ENCODE measurements at places on chromosomes 13 and 19.

DNA sequence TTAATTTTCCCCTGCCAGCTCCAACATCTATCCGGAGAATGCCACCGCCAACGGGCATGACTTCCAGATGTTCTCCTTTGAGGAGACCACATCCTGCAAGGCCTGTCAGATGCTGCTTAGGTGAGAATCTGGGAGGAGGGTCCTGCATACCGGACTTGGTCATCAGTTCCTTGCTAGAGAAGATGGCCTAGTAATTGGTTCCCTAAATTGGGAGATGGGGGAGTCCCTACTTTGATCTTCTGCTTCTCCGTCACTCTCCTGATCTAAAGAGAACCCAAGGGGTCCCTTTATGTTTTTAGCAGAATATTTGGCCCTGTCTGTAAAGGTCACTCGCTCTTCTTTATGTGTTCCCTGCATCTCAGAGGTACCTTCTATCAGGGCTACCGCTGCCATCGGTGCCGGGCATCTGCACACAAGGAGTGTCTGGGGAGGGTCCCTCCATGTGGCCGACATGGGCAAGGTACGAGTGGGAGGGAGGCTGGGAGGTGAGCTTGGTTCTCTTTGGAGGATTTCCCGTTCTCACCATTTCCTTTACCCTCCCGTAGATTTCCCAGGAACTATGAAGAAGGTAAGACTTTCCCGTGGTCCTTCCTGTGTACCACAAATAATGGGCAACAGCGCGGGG is 54.1 kb upstream of the ADGRE1 start:
- DNase-seq = no peak

GRCh38 chr13:104975272-104975671 is 1560.2 kb downstream of the EFNB2 start:
- DNase-seq = no peak

DNA sequence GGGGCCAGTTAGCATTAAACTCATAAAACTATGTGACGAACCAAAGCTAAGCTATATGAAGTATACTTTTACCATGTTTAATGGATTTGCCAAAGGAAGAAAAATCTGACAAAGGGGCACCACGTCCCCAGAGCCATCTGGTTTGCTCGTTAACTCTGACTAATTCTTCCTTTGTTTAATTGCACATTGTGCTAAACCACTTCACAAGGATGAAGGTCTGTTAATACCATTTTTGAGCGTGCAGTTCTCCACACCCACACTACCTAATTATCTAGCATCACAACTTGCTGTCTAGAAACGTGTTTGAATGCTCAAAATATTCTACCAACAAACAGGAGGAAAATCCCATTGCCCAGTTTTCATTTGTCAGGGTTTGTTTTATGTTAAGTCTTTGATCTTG is 74.8 kb downstream of the COL4A1 start:
- no peak for DNase-seq

GRCh38 chr13:41854758-41855157 is 106.2 kb downstream of the VWA8 start:
- no peak for DNase-seq

DNA sequence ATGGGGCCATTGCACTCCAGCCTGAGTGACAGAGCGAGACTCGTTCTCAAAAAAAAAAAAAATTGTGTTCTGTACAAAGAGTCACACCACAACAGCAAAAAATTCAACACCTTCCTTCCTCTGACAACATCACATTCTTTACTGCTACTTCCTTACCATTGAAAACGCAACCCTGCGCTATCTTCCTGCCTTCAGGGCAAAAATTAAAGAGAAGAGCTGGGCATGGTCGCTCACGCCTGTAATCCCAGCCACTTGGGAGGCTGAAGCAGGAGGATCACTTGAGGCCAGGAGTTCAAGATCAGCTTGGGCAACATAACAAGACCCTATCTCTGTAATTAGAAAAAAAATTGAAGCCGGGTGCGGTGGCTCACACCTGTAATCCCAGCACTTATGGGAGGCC is 9.4 kb upstream of the ZNF444 start:
- DNase-seq = no peak

- no peak for DNase-seq
Observed at GRCh38 chr13:20344836-20345490, 112.8 kb upstream of the GJB6 start.

DNA sequence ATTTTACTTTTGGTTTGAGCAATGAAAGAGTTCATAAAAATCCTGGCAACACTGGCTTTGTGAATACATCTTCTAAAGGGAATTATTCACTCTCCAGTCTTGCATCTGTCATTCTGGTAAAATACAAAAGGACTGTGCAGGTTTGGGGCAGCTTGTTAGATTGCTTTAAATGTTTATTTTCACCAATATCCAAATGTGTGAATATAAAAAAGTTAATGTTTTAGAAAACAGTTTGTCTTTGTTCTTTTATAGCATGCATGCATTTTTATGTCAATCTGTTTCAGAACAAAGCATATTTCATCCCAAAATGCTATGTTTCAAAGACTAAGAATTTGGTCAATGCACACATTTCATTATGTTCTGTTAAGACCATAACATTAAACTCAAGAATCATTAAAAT is 1145.4 kb downstream of the OLFM4 start:
- no peak for DNase-seq

GRCh38 chr19:43936188-43936587 is 1.1 kb upstream of the ZNF45 start:
- DNase-seq = peak; percentile 32

DNA sequence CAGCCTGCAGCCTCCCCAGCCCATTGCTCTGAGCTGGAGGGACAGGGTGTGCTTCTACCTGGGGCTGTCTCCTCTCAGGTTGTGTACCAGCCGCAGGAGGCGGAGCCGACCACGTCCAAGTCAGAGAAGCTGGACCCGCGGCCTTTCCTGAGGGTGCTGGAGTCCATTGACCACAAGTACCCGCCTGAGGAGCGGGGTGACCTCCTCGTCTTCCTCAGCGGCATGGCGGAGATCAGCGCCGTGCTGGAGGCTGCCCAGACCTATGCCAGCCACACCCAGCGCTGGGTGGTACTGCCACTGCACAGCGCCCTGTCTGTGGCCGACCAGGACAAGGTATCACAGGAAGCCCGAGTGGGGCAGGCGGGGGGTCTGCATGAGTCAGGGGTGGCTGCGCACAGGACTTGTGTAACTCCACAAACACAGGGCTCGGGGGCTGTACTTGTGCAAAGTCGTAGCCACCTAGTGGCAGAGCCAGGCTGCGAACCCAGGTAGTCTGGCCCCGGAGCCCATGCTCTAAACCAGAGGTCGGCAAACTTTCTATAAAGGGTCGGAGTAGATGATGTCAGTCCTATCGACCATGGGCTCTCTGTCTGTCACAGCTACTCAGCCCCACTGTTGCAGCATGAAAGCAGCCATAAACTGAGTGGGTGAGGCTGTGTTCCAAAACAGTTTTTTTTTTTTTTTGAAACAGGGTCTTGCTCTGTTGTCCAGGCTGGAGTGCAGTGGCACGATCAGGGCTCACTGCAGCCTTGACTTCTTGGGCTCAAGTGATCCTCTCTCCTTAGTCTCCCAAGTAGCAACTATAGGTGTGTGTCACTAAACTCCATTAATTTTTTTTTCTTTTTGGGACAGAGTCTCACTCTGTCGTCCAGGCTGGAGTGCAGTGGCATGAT is 8.9 kb downstream of the DHX34 start:
- no peak for DNase-seq

GRCh38 chr19:7188698-7189629 is 105.2 kb downstream of the INSR start:
- no peak for DNase-seq

DNA sequence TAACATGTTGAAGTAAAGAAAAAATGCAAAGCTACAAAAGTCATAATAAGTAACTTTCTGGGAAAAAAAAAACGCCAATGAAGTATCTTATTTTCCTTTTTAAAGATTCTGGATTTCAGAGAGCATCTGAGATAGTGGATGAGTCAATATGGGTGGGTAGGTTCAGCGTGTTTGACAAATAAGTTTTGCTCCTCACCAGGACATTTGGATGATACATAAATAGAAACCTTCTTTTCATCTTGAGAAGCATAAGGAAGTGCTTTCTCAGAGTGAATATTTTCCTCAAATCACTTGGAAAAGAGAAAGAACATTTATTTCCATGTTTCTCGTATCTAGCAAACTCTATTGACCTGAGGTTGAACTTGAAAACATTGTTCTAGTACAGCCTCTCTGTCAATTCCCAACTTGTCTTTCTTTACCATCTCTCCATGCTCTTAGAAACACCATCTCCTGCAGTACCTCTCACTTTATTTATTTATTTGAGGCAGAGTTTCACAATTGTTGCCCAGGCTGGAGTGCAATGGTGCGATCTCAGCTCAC is 463.2 kb downstream of the KLF5 start:
- no peak for DNase-seq

DNA sequence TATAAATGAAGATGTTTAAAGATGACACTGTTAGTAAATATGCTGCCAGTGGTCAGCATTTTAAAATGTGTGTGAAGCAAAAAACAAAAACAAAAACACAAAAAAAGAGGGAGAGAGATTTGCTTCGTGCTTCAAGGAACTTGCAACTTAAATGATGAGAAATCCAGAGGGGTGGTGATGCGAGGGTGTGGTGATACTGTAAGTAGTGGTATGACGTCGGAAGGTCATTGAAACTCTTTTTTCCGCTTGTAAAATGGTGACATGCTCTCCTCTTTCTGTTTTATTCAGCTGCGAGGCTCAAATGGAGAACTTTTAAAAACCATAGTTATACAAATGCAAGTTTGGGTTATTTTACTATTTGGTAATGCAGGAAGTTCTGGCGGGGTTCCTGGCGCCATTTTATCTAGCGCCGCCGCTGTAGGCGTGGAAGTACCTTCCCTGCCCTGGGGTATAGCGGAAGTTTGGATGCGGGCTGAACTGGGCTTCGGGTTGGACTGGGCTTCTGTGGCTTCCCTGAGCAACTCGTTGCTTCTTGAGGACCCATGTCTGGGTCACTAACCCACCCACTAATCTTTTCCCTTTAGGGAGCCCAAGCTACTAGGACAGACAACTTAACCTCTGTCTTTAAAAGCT is 34.8 kb downstream of the DGKH start:
- DNase-seq = no peak

DNA sequence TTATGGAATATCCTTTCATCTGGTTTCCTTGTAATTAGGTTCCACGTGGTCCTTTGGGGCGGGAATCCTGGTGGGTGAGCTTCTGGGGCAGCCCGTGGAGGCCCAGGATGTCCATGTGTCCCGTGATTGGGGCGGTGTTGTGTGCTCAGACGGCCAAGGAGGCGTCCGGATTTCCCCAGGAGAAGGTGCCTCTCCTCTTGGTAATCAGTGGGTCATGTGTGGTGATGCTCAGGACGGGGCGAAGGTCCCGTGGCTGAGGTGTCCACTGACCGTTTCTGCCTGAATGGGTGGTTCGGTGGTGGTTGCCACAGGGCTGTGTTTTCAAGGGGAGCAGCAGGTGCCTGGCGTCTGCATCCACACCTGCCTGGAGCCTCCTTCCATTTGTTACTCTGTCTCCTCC is 52.2 kb upstream of the F7 start:
- DNase-seq = no peak

DNA sequence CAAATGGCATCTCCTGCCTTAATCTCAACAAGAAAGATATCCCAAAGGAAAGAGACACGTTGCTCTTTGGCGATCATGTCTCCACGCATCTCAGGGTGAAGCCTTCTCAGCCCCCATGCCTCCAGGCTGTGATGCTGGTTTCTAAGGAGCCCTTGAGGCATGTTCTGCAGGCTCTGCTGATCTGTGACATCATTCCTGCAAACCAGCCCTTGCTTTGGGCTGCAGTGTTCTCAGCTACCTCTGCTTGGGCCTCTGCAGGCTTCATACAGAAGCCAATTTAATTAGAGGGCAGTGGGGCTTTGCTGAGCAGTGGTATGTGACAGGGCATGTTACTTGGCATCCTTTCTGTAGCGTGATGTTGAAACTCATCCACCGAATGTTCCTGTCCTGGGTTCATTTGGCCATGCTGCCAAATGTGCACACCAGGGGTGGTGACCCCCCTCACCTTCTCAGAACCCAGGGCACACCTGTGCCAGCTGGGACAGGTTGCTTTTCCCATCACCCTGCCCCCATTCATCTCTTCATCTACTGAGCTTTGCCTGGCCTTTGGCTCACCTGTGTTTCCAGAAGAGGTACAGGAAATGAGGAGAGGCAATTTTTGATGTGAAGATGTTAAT is 230.9 kb downstream of the TEX29 start:
- no peak for DNase-seq

- DNase-seq = no peak
Observed at GRCh38 chr13:95463531-95463930, 89.0 kb upstream of the CLDN10 start.

GRCh38 chr19:23281663-23282276 is 31.6 kb upstream of the ZNF724 start:
- no peak for DNase-seq

DNA sequence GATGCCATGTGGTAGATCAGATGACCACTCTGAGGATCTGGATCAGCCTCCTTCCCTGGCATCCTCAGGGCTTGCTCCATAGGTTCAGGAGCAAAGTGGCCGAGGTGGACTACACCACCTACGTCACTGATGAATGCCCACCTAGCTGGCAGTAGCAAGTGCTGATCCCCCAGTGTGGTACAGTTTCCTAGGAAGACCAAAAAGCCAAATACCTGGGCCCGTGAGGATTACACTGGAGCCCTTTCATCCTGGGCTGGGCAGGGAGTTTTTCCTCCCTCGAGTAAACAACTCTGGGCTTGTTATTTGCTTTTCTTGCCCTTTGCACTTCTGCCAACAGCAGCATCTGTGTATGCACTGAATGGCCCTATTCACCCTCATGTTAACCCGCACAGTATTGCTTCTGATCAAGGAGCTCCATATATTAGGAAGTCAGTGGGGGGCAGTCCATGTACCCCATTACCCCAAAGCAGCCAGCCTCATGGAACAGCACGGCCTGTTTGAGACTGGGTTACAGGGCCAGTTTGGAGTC is 3.3 kb upstream of the MYADM start:
- peak; percentile 43 for DNase-seq

DNA sequence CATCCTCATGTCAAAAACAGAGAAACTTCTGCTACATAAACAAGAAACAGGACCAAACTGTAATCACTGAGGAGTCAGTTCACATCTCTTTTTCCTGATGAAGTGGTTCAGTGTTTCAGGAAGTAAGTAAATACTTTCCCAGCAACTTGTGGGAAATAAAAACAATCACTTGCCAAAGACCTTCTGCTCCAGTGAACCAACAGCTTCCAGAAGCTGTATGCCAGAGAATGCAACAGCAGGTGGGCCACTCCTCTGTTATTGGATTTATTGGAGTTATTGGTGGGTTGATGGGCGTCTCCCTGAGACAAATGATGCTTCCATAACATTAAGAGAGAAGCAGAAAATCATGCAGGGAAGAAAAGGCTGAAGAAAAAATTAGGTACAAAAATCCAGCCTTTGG is 9.9 kb downstream of the SLC6A16 start:
- no peak for DNase-seq

GRCh38 chr13:97296740-97297139 is 74.6 kb downstream of the MBNL2 start:
- no peak for DNase-seq

GRCh38 chr19:54451331-54451871 is 2.4 kb downstream of the LENG8 start:
- DNase-seq = no peak

GRCh38 chr19:4075373-4075772 is 8.7 kb upstream of the ZBTB7A start:
- no peak for DNase-seq

All from NCI-H526 treated with DMSO at 0.1 percent for 48 hours (cell line).